ENCODE measurements at places on chromosomes 7 and 10.
A peak's percentile ranks its signal among the peaks of the same experiment; 100 is the strongest.

GRCh38 chr7:82319674-82320118 lies 123.9 kb downstream of the CACNA2D1 start:
- no peak for DNase-seq

DNA sequence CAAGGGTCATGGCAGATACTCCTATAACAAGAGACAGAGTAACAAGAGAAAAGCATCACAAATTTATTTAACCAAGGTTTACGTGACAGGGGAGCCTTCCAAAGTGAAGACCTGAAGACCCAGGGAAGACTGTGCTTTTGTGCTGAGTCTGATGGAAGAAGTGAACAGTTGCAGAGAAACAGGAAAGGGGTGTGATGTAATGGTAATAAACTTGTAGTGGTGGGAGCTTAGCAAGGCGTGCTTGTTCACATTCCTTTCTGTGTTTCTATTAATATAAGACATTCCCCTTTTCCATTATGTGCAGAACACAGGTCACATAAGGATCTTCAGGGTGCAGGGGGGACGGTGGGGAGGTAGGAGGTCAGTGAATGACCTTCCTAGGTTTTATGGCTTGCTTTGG lies 25.5 kb upstream of the C10orf67 start:
- no peak for DNase-seq

GRCh38 chr10:128078136-128078969 lies 47.9 kb downstream of the MKI67 start:
- DNase-seq: peak; percentile 34

- no peak for DNase-seq
Measured at GRCh38 chr7:115274-115911, 77.0 kb upstream of the FAM20C start.

- no peak for DNase-seq
Measured at GRCh38 chr7:45982907-45983719, 62.0 kb upstream of the IGFBP3 start.

GRCh38 chr10:67603701-67604100 lies 92.3 kb downstream of the CTNNA3 start:
- DNase-seq: no peak

- DNase-seq: peak; percentile 44
Measured at GRCh38 chr10:74589226-74589673, 237.2 kb upstream of the KAT6B start.

DNA sequence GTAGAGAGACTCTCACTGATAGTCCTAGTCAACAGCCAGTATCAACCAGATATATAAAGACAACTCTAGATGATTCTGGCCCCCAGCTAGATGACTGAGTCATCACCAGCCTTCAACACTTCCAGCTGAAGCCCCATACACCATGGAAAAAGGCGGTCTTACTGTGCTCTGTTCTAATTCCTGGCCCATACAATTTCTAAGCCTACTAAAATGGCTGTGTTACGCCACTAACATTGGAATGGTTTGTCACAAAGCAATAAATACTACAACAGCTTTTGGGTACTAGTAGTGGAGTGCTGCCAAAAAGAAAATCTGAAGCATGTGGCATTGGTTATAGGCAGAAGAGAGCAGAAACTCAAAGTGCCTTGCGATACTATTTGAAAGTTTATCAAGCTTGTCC lies 13.0 kb upstream of the TES start:
- DNase-seq: no peak

DNA sequence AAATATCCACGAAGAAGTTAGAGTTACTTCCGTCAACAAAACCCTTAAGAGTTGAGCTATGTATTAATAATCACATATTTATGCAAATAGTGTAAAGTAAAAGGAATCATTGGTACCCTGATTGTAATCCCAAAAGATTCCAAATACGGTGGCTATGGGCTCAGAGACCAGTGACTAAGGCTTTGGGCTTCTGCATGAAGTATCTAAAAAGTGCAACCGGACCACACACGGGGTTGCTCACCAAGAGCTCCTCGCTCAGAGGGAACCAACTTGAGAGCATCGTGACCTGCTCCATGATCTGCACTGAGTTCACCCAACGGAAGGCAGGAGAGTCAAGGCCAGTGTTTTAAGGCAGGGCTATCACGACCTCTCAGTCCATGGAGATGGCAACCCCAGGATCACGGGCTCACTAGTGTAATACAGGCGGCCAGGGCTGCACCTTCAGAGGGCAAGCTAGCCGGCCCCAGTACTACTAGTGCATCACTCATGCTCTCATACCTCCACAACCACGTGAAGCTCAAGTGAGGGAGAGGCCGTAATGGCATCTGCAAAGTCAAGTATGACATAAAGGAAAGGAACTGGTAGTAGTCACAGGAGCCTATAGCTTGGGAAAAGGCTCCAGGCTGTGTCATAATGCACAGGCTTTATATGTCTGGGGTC lies 77.1 kb upstream of the CAMK2B start:
- no peak for DNase-seq

DNA sequence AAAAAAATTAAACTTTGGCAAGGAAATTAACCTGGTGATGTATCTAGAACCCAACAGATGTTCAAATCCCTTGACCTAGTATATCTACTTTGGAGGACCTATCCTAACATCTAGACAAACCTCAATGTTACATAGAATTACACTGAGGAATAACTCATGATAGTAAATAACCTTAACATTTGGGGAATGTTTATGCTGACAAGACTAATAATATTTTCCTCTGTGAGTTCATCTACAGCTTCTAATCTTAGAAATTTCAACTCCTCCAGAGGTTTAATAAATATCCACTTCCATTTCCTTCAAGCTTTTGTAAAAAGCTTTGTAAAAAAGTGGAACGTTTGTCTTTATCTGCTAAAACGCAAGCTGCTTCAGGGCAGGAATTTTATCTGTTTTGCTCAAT lies 12.7 kb downstream of the HIPK2 start:
- no peak for DNase-seq

DNA sequence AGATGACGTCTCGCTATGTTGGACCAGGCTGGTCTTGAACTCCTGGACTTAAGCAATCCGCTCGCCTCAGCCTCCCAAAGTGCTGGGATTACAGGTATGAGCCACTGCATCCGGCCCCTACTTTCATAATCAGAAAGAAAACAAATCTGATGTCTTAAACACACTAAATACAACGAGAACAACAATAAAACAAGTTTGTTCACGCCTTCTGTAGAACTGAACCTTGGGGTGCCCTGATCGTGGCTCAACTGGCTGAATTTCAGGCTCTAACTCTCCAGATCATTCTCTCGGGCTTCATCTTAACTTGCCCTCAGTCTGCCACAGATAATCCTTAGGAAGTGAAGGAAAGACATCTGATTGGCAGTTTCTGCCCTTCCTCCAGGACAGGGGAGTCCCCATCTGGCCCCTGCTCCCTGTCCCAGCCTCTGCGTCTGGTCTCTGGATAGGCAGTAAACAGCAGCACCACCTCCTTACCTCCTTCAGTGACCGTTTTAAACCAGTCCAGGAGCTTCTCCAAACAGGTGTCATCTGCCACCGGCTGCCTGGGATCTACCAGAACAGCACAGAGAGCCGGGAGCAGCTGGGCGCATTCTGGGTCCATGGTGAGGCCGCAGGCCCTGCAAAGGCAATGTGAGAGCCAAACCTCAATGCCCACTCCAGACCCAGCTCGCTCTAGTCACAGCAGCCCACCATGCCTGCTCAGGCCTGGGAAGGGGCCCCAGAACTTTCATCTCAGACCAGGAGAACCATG lies 1.3 kb downstream of the BRAT1 start:
- DNase-seq: no peak

DNA sequence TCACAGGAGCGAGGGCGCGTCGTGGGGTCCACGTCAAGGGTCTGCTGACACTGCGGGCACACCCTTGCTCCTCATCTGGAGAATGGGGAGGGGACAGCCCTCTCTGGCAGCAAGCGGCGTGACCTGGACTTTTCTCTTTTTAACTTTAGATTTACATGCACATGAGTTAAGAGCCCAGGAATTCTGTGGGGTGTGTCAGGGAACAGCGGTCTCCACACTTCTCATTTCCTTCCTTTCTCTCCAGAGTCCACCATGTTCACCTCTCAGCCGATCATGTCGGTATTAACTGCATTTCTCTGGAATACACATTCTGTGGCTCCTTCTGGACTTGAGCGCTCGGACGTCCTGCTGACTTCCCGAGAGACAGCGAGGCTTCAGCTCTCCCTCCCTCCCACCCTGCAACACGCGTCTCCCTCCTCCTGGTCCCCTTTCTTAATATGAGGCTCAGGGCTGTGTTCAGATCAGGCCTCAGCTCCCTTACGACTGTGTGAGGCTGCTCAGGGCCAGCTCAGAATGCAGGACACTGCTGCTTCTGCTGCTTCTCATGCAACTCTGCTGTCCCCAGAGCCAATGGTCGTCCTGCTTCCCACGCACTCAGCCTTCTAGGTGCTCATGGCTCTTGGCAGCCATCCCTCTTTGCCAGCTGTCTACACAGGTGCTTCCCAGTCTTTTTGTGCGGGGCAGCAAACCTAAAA lies 261.3 kb downstream of the ELFN1 start:
- no peak for DNase-seq

GRCh38 chr10:61157182-61157581 lies 213.2 kb upstream of the RHOBTB1 start:
- no peak for DNase-seq

- no peak for DNase-seq
Measured at GRCh38 chr7:157574120-157574825, 237.5 kb downstream of the DNAJB6 start.

DNA sequence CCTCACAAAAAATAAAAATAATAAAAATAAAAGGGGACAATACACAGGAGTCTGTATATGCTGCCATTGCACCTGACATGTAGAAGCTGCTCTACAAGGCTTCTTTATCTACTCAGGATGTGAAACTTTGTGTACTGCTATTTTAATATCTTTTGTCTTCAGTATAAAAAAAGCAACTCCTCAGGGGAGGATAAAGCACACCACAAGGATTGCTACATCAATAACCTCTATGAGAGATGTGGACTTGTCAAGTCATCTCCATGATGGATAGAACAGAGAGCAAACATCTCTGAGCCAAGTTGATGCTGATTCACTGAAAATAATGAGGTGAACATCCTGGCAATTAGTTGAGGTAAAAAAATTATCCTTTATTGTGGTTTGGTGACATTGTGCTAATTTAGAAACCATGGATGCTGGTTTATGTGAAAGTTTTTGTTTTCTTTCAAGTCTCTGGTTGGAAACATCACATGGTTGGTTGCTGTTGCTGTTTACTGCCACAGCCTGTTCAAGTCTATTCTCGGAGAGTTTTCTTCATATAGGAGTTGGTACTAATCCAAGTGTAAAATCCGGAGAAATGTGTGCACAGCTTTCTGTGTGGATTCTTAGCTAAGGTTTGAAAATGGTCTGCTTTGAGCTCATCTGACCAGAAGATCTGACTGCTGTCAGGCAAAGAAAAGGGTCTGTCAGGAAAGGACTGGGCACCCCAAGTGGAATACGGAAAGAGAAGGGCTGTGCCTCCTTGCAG lies 1.5 kb upstream of the HECW1 start:
- DNase-seq: no peak
